ENCODE measurements at places on chromosomes 12 and 14.
A peak's percentile ranks its signal among the peaks of the same experiment; 100 is the strongest.

GRCh38 chr12:54214553-54215406, 26.0 kb upstream of the SMUG1 start:
- peak; percentile 85 for DNase-seq

DNA sequence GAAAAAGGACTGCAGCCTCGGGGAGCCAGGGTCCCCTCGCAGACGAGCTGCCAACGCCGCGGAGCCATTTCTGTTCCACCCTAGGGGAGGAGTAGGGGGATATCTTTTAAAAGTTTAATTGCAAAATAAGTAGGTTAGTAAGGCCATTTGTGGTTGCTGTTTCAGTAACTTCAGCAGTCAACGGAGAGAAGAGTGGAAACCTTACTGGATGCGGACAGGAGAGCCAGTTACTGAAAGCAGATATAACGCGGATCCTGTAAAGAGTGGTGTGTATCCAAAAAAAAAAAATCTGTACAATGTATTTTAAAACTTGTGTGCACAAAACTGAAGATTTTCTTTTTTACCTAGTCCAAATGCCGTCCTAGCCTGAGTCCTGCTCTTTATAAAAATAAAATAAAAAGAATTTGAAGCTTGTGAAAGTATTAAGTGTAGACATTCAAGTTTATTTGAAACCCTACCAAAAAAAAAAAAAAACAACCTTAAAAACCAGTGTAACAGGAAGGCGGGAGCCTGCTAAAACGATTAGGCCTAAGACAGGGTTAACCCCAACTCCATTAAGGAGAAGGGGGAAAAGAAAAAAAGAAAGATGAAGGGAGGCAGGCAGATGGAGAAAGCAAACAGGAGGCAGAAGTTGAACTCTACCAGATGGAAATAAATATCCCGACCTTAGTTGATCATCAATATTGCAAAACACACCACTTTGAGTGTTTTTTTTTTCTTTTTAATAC, 1.0 kb upstream of the BTG1 start:
- DNase-seq, result no peak

GRCh38 chr12:22034709-22035506, 11.1 kb upstream of the CMAS start:
- no peak for DNase-seq

GRCh38 chr12:115916910-115917668, 360.4 kb downstream of the MED13L start:
- DNase-seq, result peak; percentile 48

DNA sequence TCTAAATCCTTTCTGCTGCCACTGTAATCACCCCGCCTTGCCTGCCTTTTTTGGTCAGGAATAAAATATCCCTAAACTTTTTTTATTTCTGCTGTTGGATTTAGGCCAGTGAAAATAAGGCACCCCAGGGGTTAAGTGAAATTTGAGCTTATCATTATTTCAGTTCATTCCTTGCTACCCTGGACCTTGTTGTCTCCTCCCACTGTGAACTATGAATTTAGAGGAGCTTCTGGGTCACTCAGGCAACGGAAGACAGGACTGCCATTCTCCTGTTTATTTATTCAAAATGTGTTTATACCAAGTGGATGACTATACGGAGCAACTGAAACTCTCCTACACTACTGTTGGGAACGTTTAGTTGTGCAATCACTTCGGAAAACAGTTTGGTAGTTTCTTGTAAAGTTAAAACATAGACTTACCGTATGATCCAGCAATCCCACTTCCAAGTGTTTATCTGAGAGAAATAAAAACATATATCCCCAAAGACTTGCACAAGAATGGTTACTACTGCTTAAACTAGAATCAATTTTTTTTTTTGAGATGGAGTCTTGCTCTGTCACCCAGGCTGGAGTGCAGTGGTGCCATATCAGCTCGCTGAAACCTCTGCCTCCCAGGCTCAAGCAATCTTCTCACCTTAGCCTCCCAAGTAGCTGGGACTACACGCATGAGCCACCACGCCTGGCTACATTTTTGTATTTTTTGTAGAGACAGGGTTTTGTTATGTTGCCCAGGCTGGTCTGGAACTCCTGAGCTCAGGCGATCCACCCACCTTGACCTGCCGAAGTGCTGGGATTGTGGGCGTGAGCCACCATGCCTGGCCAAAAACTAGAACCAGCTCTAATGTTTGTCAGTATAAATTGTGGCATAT, 2.3 kb upstream of the TRAFD1 start:
- DNase-seq, result no peak

GRCh38 chr12:89481213-89481914, 43.2 kb downstream of the GALNT4 start:
- no peak for DNase-seq

GRCh38 chr14:72758993-72759392, 134.9 kb downstream of the DPF3 start:
- DNase-seq, result no peak

DNA sequence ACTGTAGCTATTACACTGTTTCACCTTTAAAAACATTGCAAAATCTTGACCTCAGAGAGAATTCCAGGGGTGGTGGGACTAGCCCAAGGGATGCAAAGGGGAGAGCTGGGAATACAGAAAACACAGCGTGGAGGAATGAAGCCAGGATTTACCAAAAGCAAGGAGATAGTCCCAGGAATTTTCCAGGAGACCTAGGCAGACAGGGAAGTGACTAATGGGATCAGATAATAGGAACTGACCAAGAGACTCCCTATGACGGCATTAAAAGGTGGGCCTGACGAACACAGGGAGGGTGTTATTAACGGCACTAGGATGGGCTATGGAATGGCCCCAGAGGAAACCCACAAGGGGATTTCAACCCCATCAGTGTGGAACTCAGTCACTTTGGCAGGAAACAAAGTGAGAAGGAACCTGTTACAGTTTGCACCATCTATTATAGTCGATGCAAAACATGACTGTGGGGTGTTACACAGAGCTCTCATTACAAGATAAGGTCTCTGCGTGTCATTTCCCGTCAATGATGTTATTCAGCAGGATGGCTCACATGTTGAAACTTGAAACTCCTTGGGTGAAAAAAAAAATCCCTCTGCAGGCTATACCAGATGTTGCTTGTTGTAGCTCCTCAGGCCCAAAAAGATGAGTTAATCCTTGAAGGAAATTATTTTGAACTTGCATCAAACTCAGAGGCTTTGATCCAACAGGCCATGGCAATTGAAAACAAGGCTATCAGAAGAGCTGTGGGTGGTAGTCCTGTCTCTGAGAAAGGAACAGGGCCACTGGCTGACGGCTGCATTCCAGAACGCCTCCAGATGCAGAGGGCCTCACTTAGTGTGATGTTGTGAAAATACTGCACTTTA, 58.7 kb downstream of the DRAM1 start:
- no peak for DNase-seq

DNA sequence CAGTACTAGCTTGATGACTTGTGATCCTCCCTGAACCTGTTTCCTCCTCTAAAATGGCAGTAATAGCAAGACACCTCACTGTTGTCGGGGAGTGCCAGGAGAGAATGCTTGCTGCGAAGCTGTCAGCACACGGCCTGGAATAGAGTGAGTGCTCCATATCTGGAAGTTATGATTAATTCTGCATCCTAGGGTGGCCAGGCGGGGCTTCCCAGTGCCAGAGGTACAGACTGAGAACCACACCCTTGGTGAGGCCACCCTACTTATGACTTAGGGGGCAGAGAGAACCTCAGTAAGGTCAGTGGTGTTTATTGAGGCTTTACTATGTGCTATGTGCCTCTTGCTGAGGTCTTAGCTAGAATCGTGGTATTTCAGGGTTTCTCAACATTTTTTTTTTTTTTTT, 20.1 kb downstream of the MORN3 start:
- no peak for DNase-seq

- no peak for DNase-seq
Observed at GRCh38 chr14:21236948-21237797, 32.1 kb downstream of the HNRNPC start.

GRCh38 chr14:66070542-66071319, 415.4 kb upstream of the CCDC196 start:
- DNase-seq, result peak; percentile 53

DNA sequence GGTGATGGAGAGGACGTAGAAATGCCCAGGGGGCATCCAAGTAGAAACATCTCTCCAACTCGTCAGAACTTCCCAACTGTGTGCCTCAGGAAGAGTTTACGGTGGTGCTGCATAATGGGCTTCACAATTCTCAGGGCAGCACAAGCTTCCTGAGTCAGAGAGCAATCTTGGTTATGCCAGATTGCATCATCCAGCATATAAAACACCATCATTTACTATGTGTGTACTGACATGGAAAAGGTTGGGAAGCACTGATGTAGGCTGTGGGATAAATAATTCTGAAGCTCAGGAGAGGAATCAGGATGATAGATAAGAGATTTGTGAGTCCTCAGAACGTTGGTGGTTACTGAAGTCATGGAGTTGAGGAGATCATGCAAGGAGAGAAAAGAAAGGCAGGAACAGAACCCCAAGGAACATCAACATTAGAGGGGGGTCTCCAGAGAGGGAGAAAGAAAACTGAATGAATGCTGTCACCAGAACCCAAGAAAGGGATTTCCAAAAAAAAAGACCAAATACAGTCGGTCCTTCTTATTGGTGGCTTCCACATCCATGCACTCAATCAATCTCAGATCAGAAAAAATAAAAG, 4.7 kb upstream of the NCKAP5L start:
- DNase-seq, result no peak

DNA sequence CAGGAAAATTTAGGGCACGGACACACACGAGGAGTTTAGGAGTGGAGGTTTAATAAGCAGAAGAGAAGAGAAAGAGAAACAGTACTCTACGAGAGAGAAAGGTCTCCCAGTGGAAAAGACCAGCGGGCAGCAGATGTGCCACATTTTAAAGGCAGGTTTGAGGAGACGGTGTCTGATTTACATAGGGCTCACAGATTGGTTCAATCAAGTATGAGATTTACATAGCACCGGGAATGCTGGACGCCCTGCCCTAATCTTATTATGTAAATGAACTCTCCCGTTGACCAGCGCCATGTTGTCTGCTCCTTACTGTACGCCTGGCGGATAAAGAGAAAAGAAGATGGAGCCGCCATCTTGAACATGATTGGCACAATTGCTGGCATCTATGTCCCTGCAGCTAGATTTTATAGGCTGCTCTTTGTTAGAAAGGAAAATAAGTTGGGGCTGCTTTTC, 17.9 kb downstream of the NFKBIA start:
- no peak for DNase-seq

GRCh38 chr14:55446127-55446736, 5.8 kb upstream of the TBPL2 start:
- peak; percentile 6 for DNase-seq

DNA sequence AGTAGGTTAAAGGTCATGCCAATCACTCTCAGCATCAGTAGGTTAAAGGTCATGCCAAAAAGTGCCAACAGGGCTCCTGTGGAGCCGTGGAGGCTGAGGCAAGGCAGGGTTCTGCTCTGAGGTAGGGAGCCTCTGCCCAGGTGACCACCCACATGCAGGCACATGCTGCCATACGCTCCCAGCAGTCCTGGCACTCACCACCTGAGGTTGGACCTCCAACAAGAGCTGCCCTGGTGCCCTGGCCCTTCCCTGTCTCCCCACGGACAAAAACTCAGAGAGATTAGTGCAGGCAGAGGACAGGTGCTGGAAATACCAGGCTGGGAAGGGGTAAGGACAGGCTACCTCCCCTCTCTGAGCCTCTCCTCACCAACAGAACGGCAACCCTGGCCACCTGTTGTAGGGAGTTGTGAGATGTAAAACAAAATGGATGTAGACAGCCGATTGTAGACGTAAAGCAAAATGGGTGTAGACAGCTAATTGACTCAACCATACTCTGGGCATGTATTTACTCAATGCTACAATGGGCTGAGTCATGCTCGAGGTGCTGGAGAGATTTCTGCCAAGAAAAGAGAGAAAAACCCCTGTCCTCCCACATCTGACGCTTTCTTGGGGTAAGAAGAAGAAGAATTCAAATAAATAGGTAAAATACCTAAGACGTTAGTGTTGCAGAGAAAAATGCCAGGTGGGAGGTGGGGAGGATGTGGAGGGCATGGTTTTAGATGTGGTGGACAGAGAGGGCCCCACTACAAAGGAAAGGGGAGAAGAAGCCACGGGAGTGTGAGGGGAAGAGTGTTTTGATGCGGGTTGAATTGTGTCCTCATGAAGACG, 32.4 kb downstream of the LTBP2 start:
- no peak for DNase-seq

GRCh38 chr14:80136358-80136757, 74.9 kb downstream of the DIO2 start:
- no peak for DNase-seq

DNA sequence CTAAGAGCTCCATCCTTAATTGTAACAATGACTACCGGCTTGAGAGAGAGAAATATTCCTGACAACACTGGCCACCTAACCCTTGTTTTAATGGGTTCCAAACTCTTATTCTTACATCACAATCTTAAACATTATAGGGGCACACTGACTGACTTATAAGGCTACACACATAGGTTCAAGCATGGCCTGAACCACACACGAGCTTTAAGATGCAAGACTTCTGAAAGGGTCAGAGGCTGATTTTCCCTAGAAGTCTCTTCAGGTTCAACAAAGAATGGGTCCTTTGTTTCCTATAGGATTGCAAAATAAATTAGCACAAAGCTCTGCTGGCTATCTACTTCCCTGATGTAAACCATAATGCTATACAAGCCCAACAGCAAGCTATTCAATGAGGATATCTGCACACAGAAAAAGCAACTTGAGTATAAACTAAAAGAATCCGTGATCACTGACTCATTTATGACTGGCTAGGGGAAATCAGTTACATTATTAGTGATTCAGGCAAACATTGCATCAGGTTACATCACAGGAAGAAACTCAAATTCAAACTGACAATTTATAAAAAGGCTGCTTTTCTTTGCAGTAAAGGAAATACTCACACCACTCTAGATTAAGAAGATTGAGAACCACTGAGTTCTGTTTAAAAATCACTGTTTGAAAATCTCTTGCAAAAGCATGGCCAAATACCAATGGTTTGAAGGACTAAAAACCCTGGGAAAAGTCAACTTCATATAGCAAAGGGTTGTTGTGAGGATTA, 8.5 kb downstream of the BTG1 start:
- DNase-seq, result no peak

DNA sequence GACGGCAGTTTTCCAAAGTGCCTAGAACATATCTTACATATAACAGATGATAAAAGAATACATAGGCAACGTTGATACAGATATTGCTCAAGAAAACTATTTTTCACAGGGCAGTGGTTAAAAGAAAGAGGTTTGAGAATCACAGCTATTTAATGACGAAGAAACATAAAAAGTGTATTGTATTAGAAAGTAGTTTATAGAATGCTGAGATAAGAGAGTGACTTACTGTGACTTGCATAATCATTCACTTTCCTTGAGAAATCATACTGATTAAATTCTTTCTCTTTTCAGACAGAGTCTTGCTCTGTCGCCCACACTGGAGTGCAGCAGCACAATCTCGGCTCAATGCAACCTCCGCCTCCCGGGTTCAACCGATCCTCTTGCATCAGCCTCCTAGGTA, 57.7 kb downstream of the PPP1R12A start:
- no peak for DNase-seq

- no peak for DNase-seq
Observed at GRCh38 chr12:31727192-31727591, 1.6 kb downstream of the AMN1 start.
